ENCODE measurements at places on chromosomes 11 and 22.

DNA sequence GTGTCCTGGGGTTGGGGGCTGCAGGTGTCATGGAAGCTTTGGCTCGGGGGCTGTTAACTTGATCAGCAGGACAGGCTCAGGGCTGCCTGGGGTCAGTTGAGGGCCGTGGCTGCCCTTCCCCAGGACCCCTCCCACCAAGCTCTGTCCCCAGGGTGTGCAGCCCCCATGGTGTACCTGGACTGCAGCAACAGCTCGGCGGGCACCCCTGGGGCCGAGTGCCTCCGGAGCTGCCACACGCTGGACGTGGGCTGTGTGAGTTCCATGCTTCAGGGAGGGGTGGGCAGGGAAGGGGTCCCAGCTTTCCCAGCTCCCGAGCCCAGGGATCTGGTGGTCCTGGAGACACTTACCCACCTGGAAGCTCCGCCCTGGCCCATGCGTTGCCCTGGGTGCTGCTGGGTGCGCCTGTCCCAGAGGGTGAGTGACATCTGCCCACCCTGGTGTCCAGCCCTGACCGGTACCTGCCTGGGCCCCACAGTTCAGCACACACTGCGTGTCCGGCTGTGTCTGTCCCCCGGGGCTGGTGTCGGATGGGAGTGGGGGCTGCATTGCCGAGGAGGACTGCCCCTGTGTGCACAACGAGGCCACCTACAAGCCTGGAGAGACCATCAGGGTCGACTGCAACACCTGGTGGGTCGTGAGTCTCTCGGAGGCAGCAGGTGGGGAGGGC lies 11.3 kb downstream of the MUC5B start:
- DNase-seq, result no peak

GRCh38 chr11:77821349-77821851 lies 456 bp downstream of the AAMDC start:
- DNase-seq, result no peak

- DNase-seq, result no peak
These were observed 70.7 kb upstream of the THY1 start for GRCh38 chr11:119493712-119494111.

GRCh38 chr11:66915866-66916265 lies 42.3 kb downstream of the PC start:
- DNase-seq, result no peak

GRCh38 chr22:20615533-20616450 lies 108.4 kb downstream of the MED15 start:
- no peak for DNase-seq

DNA sequence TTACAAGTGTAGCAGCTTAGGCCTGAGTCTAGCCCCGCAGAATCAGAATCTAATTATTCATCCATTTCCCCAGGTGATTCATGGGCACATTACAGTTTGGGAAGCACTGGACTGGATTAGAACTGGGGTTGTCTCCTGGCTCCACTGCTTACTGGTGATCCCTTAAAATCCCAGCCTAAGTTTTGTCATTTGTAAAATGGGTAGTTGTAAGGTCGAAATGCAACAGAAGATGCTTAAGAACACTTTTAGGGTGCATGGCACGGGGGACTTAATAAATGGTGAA lies 1.3 kb downstream of the STX3 start:
- DNase-seq, result no peak

GRCh38 chr11:104033561-104033960 lies 2.9 kb upstream of the DDI1 start:
- DNase-seq, result no peak

GRCh38 chr11:121134741-121135312 lies 33.8 kb downstream of the TECTA start:
- no peak for DNase-seq

- no peak for DNase-seq
These were observed 182.4 kb downstream of the SPON1 start for GRCh38 chr11:14144934-14145333.

- no peak for DNase-seq
These were observed 310.5 kb downstream of the BRD1 start for GRCh38 chr22:49517211-49517610.

DNA sequence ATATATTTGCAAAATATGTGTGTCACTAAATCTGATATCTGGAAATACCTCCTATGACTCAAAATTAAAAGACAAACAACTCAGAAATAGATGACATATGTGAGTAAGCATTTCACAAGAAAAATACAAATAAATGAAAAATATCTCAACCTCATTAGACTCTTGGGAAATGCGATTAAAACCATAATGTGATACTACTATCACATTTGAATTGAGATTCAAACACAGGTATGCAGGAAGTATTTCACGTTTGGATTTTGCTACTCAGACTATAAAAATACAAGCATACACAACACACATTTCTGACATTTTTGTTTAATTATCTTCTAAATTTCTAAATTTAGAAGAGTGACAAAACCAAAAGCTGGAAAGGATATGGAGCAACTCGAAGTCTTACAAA lies 811.9 kb upstream of the LRRC4C start:
- no peak for DNase-seq

DNA sequence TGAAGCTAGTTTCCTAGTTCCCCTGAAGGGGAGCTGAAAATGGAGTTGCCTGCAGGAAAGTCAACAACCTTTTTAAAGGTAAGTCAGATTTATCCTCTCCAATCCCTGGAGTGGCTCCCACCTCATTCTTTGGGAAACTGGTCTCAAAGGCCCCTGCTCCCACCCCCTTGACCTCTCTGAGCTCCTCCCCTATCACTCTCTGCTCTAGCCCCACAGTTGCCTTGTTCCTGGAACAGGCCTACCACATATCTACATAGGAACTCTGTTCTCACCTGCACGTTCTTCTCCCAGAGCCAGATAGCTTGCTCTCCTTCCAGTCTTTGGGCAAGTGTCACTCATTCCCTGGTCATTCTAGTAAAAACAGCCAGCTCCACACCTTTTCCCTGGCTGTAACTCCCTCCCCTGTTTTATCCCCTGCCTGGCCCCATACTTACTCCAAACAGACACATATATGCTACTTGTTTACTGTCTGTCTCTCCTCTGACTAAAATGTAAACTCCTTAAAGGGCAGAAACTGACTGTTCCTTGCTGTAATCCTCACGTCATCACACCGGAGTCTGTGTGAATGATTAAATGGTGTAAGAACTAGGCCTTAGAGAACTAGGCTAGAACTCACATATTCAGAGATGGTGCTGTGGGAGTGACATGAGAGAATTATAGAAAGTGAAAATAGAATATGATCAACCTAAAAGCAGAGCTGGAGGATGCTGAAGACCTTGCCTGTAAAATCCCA lies 53.3 kb downstream of the TCF20 start:
- no peak for DNase-seq

GRCh38 chr11:68216171-68216938 lies 3.3 kb upstream of the KMT5B start:
- DNase-seq, result no peak

- no peak for DNase-seq
These were observed 50.6 kb downstream of the WNT11 start for GRCh38 chr11:76155500-76156227.

DNA sequence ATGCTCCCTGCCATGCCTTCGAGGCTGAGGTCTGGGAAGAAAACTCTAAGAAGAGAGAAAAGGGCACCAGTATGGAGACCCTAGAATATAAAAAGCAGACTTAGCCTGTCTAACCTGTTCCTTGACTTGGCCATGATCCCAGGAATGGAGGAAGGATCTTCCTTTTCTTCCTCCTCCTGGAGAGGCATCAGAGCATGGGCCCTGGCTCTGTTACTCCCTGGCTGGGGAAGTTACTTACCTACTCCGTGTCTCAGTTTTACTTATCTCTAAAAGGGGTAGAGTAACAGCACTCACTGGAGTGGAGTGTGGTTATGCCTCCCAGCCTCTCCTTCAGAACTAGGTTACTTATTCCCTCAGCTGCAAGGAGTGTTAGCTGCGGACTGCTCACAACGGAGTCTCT lies 55.2 kb upstream of the PHF21A start:
- no peak for DNase-seq

GRCh38 chr11:112241486-112241885 lies 15.3 kb downstream of the PTS start:
- no peak for DNase-seq

DNA sequence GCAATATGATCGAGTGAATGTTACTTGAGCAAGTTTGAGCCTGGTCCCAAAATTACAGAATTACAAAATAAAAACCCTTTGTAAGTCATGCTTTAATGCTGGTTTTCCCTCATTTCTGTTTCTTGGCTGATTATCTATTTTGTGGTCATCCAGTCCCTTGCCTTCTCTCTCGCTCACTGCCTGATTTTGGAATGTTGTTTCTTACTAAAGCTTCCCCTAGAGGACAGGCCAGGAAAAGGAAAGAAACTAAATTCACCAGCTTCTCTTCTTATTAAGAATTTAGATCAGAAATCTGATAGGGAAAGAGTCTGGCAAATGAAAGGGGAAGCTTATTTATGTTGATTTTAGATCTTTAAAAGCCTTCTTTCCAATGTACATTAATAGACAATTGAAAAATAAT lies 16.6 kb upstream of the BDNF start:
- DNase-seq, result no peak

DNA sequence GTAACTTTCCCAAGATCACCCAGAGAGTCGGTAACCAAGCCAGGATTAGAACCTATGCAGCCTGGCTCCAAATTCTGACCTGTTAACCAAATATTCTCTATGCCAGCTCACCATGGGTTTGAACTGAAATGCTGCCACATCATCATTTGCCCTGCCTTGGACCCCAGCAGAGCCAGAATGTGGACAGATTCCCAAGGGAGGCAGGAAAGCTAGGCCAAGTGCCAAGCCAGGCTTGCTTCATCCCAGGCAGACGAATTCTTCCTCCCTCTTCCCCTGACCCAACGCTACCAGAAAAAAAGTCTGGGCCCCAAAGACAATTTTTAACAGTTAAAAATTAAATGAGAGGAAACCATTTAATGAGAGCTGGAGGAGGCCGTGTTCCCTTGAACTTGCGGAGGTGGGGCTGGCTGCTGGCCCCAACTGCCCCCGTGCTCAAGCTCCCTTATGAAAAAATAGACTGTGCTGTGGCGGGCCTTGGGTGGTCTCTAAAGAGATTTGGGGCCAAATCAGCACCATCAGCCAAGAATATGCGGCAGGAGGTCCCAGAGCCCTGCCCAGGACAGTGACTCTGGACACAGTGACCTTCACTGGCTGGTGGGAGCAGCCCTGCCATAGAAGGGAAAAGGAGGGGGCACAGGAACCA lies 184.1 kb upstream of the SYT13 start:
- DNase-seq, result no peak

GRCh38 chr11:115247953-115248352 lies 256.3 kb downstream of the CADM1 start:
- no peak for DNase-seq

DNA sequence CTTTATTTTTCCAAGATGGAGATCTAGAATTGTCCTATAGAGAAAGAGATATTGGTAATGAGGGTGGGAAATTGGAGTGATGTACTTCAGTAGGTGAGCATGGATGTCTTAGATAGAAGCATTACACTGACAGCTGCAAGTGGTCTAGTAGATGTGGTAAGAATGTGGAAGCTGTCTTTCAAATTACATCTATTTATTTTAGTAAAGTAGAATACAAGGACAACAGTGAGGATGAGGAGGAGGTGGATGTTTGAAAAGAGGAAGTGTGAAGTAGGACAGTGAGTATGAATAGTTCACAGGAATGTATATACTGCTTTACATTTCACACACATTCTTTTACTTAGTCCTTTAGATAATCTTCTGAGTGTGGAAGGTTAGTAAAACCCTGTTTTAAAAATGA lies 64.2 kb downstream of the HIPK3 start:
- no peak for DNase-seq

DNA sequence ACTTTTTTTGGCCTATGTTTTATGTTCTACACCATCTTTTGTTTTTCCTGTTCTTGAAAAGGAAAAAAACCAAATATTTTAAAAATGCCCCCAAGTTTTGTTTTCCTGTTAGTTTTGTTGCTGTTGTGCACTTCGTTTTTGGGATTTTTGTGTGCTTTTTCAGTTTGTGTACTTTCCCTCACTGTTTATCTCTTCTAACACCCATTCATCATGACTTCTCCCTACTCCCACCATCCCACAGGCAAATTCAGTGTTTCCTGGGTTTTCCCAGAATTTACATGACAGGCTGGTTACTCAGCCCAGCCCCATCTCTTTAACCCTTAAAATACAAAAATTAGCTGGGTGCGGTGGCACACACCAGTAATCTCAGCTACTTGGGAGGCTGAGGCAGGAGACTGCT lies 15.6 kb downstream of the TMEM123 start:
- DNase-seq, result no peak

DNA sequence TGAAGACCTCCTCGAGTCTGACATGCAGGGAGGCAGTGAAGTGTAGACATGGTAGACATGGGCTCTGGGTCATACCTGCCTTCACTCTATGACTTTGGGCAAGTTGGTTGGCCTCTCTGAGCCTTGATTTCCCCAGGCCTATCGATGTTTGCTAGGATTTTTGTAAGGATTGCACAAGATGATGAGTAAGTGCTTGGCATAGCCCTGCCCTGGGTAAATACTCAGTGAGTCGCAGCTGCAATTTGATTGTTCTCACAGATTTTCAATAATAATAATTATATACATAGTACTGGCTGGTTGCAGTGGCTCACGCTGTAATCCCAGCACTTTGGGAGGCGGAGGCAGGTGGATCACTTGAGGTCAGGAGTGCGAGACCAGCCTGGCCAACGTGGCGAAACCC lies 18.1 kb downstream of the MCM5 start:
- no peak for DNase-seq

DNA sequence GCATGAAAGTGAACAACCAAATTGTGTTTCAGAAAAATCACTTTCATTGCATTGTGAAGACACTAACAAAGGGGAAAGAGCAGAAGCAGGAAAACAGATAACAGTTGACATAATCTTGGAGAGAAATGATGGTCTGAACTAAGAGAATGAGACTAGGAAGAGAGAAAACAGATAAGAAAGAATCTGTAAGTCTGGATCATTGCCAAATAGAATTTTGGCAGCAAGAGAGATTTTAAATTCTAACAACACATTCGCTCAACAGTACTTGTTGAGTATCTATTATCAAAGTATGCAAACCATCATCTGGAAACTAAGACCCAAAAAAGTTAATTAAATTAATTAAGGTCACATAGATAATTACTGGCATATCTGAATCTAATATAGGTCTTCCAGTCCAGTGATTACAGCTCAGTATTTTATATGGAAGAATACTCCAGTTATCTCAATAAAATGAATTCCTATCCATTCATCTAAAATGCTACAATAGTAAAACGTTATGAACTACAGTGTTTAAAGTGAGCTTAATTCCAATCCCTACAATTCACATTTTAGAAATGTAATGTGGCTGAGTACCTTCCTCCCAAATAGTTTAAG lies 166.7 kb upstream of the FAT3 start:
- DNase-seq, result no peak

- peak; percentile 16 for DNase-seq
These were observed 661 bp upstream of the CDPF1 start for GRCh38 chr22:46250783-46251125.
